ENCODE measurements at places on chromosomes 1 and 21.

GRCh38 chr21:28482657-28483056 lies 510.0 kb downstream of the LTN1 start:
- no peak for DNase-seq

GRCh38 chr1:235867903-235868469 lies 1.3 kb upstream of the LYST start:
- no peak for DNase-seq

- DNase-seq, result peak; percentile 78
These were observed 24.5 kb downstream of the LAMB3 start for GRCh38 chr1:209627732-209628196.

- DNase-seq, result no peak
These were observed 19.3 kb upstream of the ACTA1 start for GRCh38 chr1:229452956-229453801.

DNA sequence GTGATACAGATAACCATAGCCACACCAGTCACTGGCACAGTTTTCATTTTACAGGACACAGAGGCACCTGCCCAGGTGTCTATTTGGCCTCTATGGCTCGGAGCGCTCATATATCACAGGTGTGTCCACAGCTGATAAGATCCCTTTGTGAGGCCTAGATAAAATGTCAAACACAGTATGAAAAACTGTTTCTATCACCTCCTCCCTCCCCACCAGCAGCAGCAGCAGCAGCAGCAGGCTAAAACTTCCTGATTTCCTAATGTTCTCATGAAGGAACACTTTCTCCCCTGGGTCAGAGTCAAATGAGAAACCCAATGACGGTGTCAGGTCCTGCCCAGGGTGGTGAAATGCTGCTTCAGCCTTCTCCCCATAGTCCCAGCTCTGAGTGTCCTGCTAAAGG lies 24.4 kb downstream of the ELAPOR1 start:
- DNase-seq, result no peak

DNA sequence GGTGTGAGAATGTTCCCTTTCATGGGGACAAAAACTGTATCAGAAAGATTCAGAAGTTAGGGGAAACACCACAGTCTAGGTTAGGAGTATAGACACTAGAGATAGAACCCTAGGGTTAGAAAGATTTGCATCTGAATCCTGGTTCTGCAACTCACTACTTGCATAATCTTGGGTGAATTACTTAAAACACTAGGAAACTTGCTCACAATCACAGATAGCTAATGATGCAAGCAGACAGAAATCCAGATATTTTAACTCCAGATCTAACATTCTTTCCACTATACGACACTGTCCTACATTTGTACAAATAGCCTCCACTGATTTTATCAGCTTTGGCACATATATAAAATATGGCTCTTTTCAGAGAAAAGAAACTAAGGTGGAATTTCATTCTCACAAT lies 30.8 kb upstream of the GLIS1 start:
- DNase-seq, result no peak

DNA sequence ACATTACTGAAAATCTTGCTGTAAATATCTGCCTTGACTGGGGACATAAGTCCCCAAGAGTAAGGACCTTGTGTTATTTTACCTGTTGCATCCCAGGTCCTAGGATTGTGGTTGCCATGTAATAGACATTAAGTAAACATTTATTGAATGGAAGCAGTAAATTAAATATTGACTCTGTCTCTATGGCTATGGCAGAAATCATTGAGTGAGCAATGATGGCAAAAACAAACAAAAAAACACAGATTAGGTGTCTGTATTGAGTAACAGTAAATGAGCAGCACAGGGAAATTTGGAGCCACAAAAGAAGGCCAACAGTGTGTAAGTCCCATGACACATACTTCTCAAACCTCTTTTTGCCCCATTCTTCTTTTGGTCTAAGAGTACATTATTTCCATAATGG lies 240.4 kb downstream of the NFIA start:
- DNase-seq, result no peak

GRCh38 chr1:235090406-235091069 lies 38.1 kb downstream of the TOMM20 start:
- DNase-seq, result no peak

DNA sequence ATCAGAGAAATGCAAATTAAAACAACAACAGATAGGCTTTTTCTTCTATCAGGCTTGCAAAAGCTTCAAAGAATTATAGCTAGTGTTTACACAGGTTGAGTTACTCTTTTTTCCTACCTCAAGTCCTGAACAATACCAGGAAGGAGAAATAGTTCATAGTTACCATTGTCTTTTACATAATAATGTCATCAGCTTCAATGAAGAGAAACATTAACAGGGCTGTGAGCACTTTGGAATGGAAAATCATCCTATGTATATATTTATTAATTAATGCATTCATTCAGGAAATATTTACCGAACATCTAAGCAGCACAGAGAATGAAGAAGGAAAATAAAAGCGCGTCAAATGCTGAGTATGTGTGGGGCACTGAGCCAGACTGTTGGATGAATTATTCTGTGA lies 197.3 kb downstream of the ZBTB18 start:
- DNase-seq, result no peak

GRCh38 chr21:18493422-18493821 lies 89.8 kb upstream of the TMPRSS15 start:
- DNase-seq, result no peak

GRCh38 chr1:154320882-154321608 lies at the start of gene AQP10:
Gene AQP10 (plus strand): TSS chr1:154321093. CDS start chr1:154321156, 63 bp downstream.
- DNase-seq, result no peak

DNA sequence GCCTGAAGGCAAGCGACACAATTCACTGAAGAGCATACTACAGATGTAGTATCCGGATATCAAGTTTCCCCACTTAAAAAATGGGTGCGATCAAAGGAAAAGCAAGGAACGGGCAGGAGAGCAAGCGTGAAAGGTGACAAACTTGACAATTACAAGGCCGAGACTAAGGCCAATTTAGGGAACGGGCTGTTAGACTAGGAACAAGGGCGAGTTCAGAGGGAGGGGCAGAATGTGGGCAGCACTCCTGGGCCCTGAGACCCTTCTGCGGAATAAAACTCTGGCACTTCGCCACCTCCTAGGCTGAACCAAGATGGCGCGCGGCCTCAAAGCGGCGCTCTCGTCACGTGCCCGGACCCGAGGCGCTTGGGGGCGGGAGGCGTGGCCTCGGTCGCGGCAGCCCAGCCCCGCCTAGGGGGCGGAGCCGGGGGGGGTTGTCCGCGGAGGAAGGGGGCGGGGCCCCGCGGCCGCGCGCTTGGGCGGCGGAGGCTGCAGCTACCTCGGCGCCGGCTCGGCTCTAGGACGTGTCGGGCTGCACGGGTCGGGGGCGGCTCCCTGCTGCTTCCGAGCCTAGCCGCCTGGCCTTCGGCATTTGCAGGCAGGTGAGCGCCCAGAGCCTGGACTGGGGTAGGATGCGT lies at the start of gene PPFIA4:
TSS of gene PPFIA4 (plus strand) at position 461 of the 635 bp plus-strand sequence. CDS start 12,518 bp downstream, outside the sequence.
- DNase-seq, result peak; percentile 94

DNA sequence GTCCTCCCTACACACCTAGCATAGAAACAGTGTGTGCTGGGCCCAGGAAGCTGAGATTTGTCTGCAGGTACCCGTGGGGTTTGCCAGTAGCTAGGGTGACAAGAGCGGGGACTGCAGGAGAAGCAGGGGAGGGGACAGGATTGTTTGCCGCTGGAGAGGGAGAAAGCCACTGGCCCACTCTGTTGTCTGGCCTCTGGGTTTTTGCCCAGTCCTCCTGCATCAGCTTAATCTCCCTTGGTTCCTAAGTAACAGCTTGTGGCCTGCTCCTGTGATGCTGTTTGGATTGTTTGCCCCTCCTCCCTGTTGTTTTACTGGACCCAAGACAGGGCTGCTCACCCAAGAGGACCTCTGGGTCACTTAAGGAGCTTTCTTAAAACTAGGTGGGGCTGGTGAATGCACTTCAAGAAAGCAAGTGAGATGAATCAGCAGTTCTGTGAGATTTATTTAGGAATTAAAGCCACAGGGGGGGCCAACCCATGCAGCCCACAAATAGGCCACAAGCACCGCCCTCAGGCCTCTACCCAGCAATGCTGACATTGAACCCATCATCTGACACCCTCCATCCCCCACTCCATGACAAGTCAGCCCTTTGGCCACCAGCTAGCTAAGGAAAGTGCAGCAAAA lies 142.8 kb downstream of the ZZZ3 start:
- DNase-seq, result no peak

DNA sequence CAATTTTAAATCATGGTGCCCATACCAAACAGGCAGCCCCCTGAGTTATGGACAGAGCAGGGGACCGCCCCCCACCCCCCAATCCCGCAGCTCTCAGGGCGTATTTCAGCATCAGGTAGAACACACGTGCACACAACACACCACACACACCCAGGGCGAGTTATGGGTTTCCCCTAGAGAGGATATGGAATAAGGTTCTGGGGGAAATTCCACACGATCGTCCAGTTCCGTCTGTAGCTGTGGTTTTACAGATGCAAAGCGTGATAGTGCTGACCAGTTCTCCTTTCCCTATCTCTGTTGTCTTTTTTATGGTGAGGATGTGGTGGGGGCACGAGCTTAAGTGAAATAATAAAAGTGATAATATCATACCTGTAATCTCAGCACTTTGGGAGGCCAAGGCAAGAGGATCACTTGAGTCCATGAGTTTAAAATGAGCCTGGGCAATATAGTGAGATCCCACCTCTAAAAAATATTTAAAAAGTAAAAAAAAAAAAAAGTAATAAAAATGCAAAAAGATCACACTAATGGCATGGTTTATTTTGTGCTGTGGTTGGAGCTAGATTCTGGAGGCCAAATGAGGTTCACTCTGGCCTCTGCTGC lies 25.1 kb downstream of the C2CD2 start:
- peak; percentile 47 for DNase-seq

GRCh38 chr1:223225481-223225880 lies 82.4 kb upstream of the TLR5 start:
- no peak for DNase-seq

DNA sequence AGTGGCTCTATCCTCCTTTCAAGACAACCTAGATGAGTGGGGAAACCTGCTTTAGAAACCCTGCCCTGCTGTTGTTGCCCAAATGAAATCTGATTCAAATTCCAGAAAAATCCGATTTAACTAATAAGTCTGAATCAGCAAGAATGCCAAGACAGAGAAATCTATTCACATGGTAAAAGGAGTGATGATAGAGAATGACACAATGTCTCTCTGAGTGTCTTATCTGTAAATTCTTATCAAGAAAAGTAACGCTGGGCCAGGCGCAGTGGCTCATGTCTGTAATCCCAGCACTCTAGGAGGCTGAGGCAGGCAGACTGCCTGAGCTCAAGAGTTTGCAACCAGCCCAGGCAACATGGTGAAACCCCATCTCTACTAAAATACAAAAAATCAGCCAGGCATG lies 13.7 kb upstream of the GUCA2A start:
- no peak for DNase-seq

- no peak for DNase-seq
These were observed 485.4 kb upstream of the USP24 start for GRCh38 chr1:55700359-55701130.

GRCh38 chr21:44840771-44841170 lies 22.9 kb upstream of the SUMO3 start:
- no peak for DNase-seq

GRCh38 chr1:153357076-153357852 lies 390 bp upstream of the S100A9 start:
- DNase-seq, result peak; percentile 41

DNA sequence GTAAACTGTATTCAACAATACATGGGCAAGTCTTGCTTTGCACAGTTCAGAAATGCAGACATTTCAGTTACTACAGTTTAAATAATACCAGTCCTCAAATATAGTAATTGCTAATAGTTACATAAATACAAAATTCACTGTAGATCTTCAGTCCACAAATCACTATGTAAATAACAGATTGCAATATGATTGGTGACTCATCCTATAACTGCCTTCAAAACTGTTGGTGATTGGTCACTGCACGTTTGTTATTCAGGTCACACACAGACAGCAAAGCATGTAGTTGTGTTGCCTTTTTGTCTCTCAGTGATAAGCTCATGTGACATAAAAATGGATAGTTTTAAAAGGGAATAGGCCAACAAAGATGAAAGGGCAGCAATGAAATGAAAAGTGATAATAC lies 186.5 kb upstream of the CTTNBP2NL start:
- DNase-seq, result no peak

- no peak for DNase-seq
These were observed 9.3 kb upstream of the SLX9 start for GRCh38 chr21:44930543-44930981.

- no peak for DNase-seq
These were observed 319.2 kb upstream of the RUNX1 start for GRCh38 chr21:35368326-35368725.

- DNase-seq, result no peak
These were observed 140.6 kb downstream of the SYT2 start for GRCh38 chr1:202569393-202570322.
